ENCODE measurements at places on chromosomes 12 and 14.
A peak's percentile ranks its signal among the peaks of the same experiment; 100 is the strongest.

- no peak for DNase-seq
These were observed 242.3 kb downstream of the CCER1 start for GRCh38 chr12:90712671-90713070.

GRCh38 chr12:26537126-26537525 is 295.9 kb downstream of the ITPR2 start:
- DNase-seq: no peak

DNA sequence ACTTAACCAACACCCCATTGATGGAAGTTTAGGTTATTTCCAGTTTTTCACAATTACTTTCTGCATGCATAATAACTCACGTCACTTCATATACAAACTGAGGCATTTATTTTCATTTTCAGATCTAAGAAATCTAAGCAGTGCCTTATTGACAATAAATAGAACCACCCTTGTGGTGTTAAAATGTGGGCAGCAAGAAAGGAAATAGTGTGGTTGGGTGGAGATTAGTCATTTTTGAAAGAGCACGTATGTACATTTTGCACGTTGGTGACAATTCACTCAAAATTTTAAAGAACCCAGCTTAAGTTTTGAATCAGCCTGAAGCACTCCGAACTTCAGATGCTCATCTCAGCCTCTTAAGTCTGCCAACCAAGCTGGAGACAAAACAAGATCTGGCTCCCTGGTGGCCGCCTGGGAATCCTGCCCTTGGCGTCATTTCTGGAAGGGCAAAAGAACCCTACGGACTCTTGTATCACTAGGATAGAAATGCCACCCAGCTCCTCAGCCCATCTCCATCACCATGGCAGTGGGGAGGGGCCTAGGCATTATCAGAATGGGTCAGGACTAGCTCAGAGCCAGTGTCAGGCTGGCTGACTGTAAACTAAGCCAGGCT is 89.5 kb upstream of the BCL2L14 start:
- no peak for DNase-seq

- DNase-seq: peak; percentile 71
These were observed 62.4 kb downstream of the ADCK1 start for GRCh38 chr14:77862154-77862786.

- DNase-seq: no peak
These were observed 34.8 kb downstream of the HIGD1C start for GRCh38 chr12:50986966-50987737.

GRCh38 chr12:31020385-31021166 is 53.1 kb upstream of the DDX11 start:
- DNase-seq: no peak

GRCh38 chr12:29711381-29711780 is 72.4 kb downstream of the TMTC1 start:
- DNase-seq: no peak

DNA sequence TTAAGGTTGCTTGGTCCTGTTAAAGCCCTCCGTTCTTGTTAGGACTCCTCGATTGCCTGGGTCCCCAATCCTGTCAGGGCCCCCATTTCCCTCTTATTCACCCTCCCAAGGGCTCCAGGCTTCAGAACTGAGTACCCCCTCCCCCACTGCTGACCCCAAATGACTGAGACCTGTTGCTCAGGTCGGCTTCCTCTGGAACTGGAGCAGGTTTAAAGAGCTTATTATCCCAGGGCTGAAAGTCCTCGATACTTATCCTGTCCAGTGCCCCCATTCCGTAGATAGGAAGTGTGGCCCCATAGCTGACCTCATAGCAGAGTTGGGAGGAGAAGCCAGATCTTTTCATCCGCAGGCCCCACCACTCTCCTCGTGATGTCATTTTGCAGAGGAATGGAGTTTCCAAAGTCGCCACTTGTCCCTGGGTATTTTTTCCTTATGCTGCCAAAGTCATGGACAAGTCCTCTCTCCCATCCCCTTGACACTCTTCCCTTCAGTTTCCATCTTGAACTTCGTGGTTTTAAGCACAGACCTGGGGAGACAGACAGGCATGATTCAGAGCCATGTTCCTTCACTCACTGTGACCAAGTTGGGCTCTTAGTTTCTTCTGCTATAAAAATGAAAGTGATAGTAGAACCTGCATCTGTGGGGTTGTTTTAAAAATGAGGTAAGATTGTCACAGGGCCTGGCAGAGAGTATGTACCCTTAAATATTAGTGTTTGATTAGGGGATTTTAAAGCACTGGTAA is 1.2 kb downstream of the USP30 start:
- DNase-seq: no peak

GRCh38 chr12:43009846-43010240 is 420.3 kb upstream of the PRICKLE1 start:
- DNase-seq: no peak

GRCh38 chr12:111761099-111761498 is 5.6 kb upstream of the ALDH2 start:
- DNase-seq: no peak

- DNase-seq: no peak
These were observed 519.1 kb upstream of the SEL1L start for GRCh38 chr14:82052778-82053177.

GRCh38 chr14:99718031-99718810 is 34.1 kb downstream of the CYP46A1 start:
- DNase-seq: no peak

DNA sequence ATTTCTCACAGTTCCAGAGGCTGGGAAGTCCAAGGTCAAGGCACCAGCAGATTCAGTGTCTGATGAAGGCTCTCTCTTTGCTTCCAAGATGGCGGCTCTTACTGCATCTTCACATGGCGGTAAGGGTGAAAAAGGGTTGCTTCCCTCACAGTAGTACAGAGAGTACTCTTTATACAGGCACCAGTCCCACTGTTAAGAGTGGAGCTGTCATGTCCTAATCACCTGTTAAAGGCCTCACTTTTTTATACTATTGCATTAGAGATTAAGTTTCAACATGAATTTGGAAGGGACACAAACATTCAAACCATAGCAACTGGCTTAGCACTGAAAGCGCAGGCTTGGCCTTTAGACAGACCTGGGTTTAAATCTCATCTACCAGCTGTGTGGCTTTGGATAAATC is 50.0 kb upstream of the TCL1A start:
- no peak for DNase-seq

DNA sequence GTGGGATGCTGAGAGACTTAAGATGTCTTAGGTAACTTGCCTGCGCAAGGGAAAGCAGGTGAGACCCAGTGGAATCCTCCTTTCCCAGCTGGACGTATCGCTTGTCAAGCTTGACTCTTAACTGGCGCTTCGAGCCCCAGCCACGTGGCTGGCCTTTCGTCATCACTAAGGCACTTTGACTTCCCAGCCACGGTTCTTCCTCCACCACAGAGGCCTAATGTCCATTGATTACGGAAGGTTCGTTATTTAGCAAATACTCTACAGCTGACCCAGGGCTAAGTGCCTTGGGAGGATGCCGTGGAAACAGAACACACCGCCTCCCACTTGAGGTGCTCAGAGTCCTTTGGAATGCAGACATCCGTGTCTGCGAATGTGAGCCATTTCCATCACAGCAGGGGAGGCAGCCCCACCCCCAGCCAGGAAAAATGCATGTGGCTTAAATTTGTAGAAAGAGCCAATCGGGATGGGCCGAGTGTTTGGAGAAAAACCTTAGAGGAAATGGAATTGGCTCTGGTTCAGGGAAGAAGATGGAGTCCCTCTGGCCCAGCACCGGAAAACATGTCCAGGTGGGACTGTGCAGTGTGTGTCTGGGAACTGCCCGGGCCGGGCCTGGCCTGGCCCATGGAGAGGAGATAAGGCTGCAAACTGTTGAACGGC is 115.7 kb downstream of the PLXNC1 start:
- DNase-seq: no peak

GRCh38 chr12:125533434-125534029 is 468.3 kb downstream of the AACS start:
- no peak for DNase-seq

Measured in activated naive CD4-positive, alpha-beta T cell treated with anti-CD3 and anti-CD28 coated beads, Interleukin-2, amount 50 U/mL, for 72 hours (primary cell).